ENCODE measurements at places on chromosomes 3 and 15.
A peak's percentile ranks its signal among the peaks of the same experiment; 100 is the strongest.

- DNase-seq: no peak
Observed at GRCh38 chr3:120102232-120102631, 8.0 kb upstream of the GSK3B start.

DNA sequence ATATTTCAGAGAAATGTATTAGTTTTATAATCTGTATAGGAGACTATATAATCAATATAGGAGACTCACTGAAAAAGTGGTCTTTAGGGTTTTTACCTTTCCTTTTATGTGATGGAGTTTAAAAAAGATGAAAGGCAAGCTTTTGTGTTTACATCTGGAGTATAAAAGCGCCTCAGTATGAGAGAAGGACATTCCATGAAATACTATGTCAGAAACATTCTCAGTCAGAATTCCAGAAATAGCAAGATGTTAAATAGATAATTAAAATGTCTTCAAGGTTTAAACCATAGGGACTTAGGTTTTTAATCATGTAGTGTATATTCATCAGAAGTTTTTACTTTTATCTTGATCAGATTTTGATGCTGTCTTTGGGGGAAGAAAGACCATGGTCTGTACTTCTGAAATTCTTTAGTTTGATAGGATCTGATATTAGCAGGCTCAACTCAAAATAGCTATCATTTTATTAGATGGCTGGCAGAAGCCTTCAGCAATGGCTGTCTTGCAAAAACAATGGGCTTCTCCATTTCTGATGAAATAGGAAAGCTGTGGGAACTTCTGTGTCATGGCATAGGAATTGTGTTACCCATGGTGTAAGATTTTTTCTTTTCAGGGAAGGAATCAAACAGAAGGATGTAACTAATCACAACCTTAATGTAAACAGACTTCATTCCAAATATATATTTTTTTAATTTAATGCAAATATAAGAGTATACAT, 209.6 kb upstream of the PLSCR5 start:
- DNase-seq: no peak

DNA sequence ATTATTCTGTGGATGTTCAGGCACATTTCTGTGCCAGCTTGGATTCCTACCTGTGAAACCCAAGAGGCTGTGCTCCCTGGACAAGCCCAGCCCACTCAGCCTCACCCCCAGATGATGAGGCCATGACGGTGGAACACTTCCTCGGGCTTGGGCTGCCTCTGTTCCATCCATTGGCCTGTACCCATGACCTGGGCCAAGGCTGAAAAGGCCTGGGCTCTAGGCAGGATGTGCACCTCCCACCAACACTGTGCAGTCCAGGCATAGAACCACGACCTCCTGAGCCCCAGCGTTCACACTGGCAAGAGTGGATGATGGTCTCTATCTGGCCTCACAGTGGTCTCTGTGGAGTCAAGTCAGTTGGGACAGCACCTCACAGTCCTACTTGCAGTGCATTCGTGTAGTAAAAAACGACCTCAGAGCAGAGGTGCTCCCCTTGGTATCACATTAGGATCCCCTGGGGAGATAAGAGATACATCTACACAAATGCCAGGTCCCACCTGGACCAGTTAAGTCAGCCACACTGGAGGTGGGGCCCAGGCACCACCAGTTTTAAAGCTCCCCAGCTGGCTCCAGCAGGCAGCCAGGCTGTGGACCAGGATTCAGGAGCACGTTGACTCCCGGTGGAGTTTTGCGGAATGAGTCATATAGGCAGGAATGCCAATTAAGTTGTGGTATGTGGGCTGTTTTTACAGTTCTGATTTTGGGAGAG, 39.0 kb upstream of the IGF1R start:
- DNase-seq: no peak

GRCh38 chr3:186512570-186513302, 31.4 kb downstream of the CRYGS start:
- no peak for DNase-seq

DNA sequence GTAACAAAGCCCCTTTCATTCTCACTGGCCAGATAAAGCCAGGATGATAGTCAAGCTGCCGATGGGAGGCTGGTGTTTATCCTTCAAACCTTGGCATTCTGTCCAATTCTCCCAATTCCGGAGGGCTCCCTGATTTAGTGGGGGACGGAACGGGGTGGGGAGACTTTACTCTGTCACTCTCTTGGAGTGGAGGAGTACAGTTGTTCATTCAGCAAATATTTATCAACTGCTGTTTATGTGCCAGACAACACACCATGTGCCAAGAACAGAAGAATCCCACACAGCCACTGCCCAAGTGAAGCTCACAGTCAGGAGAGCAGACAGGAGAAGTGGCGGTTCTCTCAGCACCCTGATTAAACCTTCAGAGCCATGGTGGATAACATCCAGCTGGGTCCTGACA, 63.3 kb downstream of the WNT5A start:
- DNase-seq: no peak

DNA sequence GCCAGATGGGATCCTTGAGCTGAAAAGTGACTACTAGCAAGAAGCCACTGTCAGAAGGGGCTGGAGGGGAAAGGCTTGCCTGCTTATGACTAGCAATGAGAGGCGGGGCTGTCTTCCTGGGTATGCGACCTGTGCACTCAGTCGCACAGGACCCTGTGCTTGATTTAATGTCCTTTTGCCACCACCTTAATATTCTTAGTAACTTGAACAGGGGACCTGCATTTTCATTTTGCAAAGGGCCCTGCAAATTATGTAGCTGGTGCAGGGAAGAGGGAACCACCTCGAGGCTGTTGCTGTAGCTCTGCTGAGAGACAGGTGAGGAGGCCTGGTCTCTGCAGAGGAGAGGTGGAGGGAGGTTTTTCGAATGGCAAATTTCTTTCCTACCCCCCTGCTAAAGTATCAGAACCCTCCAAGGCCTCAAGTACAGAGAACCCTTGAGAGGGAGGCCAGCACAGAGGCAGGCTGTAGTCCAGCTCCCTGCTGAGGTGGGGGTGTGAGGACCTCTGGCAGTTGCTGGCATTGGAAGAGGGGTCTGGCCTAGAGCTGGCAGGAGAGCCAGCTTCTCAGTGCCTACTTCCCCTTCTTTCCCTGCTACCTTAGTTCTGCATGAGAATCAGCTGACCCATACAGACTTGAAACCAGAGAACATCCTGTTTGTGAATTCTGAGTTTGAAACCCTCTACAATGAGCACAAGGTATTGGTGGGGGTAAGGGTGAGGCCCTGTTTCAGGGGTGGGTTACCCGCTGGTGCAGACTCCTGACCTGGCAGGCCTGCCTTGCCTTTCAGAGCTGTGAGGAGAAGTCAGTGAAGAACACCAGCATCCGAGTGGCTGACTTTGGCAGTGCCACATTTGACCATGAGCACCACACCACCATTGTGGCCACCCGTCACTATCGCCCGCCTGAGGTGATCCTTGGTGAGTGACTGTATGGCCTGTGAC, 11.4 kb downstream of the CLK3 start:
- DNase-seq: no peak

GRCh38 chr15:60839510-60840211, 360.7 kb upstream of the ICE2 start:
- DNase-seq: no peak

DNA sequence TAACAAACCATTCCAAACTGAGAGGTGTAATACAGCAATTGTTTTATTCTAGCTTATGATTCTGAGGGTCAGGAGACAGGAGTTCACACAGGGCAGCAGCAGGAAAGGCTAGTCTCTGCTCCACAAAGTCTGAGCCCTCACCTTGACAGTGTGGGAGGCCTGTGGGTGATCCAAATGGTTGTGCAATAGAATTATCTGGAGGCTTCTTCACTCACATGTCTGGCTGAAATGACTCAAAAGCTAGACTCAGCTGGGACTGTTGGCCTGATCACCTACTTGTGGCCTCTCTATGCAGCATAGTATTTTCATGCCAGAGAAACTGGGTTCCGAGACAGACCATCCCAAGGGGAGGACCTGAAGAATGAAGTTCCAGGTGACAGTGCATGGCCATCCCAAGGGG, 233.9 kb upstream of the UBE2E2 start:
- DNase-seq: no peak

DNA sequence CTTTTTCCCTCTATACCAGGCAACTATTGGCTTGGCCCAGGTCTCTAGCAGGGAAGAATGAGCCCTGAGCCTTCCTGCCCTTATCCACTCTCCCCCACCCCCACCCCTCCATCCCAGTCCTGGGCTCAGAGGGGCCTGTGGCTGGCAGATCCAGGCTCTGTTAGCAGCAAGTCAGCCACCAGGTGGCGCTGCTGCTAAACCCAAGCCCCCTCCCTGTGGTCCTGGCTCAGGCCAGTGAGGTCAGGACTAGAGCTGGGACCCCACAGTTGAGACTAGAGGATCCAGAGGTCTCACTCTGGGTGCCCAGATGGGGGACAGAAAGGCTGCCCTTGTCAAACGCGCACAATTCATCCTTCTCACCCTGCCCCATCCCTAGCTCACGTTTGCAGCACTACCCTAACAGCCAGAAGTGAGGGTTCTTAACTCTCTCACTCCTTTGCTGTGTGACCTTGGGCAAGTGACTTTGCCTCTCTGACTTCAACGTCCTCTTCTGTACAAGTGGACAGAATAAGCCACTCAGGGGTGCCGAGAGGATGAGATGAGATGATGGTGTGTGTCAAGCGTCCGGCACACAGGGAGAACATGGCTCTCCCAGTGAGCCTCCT, 46.8 kb upstream of the SLC6A1 start:
- DNase-seq: peak; percentile 34
